Right lung (tissue), 10 donors: ENCODE measurements at places on chromosomes 7 and 10.

DNA sequence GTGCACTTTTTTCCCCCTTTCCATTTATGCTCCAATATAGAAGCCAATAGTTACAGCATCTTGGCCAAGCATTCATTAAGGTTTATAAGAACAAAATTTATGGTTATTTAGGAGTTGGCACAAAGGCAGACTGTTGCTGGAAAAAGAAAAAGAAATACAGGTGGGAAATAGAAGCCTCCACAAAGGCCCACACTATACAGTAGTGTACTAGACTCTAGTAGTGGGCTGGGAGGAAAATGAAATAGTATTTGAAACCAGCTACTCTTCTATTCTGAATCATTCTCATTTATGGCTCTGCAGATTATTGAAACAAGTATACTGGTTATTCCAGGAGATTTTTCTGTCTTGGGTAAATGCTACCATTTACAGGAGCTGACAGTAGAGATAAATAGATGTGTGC lies 80.9 kb upstream of the CDK6 start:
- DNase-seq: no peak

GRCh38 chr10:77890097-77890496 lies 36.5 kb downstream of the DLG5 start:
- DNase-seq: no peak

- DNase-seq: no peak
Observed at GRCh38 chr7:118195837-118196474, 12.0 kb downstream of the LSM8 start.

DNA sequence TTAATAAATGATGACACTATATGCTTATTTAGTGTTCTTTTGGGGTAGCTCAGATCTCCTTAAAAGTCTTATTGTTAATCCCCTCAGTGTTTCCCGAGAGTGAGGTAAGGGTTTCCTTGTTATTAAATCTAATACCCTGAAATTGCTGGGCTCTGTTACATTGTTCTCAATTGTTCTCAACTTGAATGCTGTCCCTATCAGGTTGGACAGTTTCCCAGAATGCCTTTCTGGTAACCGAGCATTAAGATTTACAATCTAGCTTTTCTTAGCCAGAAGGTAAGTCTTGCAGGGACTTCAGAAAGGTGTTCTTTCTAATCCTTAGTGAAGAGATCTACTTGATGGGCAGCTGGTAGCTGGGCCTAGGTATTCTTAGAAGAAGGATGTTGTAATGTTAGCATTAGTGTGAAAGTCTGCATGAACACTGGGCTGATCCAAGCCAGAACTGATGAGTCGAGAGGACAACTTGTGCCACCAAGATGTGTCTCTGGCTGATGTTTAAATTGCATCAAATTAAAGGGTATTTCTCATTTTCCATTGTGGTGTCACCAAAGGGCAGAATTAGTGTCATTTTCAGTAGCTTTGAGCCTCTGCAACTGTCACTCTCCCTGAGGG lies 89.9 kb downstream of the SND1 start:
- DNase-seq: no peak

DNA sequence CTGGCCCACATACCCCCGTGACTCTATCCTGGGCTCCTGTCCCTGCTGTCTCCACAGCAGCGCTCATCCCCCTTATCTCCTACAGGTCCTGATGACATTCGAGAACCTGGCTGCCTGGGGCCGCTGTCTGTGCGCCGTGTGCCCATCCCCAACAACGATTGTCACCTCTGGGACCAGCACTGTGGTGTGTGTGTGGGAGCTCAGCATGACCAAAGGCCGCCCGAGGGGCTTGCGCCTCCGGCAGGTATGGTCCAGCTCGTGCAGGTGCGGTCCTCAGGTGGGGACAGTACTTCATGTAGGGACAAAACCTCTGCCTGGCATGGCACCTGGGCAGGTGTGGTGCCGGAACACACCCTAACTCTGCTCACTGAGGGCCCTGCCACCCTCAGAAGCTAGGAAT lies 30.4 kb upstream of the LRRC18 start:
- DNase-seq: no peak

GRCh38 chr10:113099431-113100183 lies 149.6 kb downstream of the TCF7L2 start:
- DNase-seq: peak; percentile 45

GRCh38 chr10:5960070-5960972 lies 17.0 kb downstream of the IL15RA start:
- DNase-seq: no peak

- no peak for DNase-seq
Observed at GRCh38 chr7:17672783-17673182, 267.5 kb downstream of the SNX13 start.

DNA sequence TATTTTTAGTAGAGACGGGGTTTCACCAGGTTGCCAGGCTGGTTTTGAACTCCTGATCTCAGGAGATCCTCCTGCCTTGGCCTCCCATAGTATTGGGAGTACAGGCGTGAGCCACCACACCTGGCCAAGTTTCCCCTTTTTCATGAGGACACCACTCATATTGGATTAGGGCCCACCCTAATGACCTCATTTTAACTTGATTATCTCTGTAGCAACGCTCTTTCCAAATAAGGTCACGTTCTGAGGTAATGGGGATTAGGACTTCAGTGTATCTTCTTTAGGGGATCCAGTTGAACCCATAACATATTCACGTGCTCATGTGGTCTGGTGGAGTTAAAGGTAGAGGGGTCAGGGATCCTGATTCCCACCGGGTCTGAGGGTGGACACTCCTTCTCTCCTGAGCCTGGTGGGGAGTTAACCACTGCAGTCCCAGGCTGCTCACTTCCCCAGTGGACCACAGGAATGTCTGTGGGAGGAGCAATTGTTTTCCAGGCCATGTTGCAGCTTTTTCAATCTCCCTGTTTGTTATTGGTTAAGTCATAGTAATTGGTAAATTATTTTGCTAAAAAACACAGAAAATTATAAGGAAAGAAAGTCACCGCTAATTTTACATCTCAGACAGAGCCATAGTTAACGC lies 130.5 kb downstream of the GRK5 start:
- no peak for DNase-seq

DNA sequence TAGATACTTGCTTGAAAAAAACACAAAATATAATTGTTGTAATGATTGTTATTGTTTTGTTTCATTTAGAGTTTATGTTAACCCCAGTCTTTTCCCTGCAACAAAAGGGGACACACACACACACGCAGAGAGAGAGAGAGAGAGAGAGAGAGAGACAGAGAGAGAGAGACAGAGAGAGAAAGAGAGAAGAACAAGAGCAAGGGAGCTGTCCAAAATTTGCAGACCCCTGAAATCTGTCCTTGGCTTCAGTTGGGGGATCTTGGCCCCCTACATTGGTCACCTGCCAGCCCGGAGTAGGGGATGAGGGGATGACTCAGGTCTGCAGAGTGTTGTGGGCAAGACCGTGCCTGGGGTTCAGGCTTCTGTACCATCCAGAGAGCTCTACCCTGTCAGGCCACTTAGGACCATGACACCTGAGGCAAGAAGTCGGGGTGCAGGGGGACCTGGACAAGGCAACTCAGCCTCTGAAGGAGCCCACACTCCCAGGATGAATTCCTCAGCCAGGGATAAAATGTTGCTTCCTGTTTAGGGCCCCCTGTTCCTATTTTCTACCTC lies 73.1 kb downstream of the RAMP3 start:
- no peak for DNase-seq

DNA sequence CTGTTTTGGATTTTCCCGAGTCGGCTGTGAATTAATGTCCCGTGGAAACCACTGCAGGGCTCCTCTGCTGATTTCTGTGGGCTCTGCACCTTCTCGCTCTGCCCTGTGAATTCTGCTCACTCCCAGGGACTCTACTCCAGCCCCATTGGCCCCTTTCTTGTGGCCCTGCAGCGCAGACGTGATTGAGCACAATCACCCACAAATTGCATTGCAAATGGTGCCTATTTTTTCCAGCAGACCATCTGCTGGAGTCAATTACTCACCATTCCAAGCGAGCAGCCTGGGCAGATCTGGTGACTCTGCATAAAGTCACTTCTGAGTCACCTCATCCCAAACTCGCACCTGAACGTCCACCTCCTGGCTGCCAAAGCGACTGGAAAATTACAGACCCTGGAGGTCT lies 235.8 kb downstream of the PAXIP1 start:
- DNase-seq: no peak

- peak; percentile 31 for DNase-seq
Observed at GRCh38 chr10:59073456-59074053, 102.9 kb upstream of the PHYHIPL start.

- no peak for DNase-seq
Observed at GRCh38 chr7:117015258-117016184, 62.2 kb downstream of the ST7 start.

GRCh38 chr7:107147464-107148393 lies 21.1 kb upstream of the HBP1 start:
- DNase-seq: no peak

DNA sequence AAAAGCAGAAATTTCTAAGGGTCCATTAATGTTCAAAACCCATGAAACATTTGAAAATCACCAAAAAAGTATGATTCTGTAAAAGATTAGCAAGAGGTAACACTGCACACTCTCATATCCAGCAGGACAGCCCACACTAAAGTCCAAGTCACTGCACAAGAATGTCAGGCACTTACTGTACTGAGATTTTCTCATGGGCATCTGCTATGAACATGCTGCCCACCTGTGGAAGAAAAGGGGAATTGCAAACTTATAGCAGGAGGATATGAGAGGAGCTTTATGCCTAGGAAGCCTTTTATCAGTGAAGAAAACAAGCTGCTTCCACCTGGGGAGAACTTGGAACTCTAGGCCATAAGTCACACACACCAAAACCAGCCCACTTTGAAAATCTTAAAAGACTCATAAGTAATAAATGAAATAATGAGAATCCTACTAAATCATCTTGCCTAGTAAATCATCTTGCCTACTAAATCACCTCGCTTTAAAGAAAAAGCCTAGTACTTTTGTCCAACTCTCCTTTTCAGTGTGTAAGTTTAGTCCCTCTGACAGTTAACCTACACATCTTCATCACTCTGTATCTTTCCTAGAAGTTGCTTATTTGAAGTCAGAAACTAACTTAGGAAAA lies 46.1 kb downstream of the ARMH3 start:
- peak; percentile 48 for DNase-seq

DNA sequence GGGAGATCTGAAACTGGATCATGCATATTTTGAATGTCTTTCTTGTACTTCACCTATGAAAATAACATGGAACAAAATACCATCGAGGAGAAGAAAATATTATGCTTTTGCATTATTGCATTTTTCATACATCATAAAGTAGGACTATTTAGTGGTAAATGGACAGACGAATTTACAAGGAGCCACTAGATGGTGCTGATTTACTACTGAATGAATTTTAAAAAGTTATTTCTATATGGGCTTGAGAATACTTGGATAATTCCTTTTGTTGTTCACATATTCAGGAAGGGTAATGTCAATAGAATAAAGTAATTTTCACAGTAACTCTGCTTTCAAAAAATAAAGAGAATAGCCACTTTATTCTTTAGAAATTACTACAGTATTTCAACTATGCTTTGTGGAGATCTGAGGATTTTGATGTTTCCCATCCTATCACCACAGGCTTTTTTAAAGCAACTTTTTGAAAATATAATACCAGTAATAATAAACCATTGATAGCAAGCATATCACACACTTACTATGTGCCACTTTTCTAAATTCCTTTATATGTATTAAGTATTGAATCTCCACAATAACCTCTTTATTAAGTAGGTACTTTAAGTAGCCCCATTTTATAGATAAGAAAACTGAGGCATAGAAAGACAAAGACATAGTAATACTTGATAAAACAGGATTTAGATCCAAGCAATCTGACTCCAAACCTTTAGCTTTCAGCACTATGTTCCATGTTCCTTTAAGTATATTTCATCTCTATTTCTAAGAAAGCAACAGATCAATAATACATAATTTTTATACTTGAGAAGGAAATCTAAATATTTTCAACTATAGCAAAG lies 38.6 kb downstream of the NEBL start:
- DNase-seq: no peak

- DNase-seq: peak; percentile 49
Observed at GRCh38 chr10:98361131-98362025, 53.6 kb downstream of the PYROXD2 start.

DNA sequence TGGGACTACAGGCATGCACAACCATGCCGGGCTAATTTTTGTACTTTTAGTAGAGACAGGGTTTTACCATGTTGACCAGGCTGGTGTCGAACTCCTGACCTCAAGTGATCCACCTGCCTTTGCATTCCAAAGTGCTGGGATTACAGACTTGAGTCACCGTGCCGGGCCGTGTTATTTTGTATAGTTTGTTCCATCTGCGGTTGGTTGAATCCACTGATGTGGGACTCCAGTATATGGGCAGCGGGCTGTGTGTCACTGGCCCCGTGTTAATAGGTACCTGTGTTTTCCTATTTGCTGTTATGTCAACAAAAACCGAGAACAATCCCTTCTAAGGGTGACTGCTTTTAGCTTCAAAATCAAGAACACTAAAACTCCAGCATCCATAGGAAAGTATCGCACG lies 297.6 kb upstream of the PITRM1 start:
- no peak for DNase-seq
